ENCODE measurements at places on chromosomes 7 and 10.

- no peak for DNase-seq
Observed at GRCh38 chr7:32164341-32164996, 94.3 kb upstream of the PDE1C start.

DNA sequence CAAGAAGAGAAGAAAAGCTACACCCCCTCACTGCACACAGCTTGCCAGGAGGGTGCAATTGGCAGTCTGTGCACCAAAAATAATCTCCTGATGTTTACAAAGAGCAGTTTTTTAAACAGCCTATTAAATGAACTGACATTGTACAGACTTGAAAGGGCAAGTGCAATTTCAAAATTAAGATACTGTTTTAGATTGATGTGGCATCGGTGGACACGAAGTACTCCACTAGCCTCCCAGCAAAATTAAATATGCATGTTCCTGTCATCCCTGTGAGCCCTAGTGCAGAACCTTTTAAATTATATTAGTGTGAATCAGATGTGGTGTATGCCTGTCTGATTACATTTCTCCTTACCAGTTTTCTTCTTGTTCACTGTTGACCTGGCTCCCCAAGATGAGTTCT lies 87.9 kb downstream of the WIPF3 start:
- no peak for DNase-seq

GRCh38 chr10:47165711-47166404 lies 134.1 kb upstream of the GDF10 start:
- no peak for DNase-seq

DNA sequence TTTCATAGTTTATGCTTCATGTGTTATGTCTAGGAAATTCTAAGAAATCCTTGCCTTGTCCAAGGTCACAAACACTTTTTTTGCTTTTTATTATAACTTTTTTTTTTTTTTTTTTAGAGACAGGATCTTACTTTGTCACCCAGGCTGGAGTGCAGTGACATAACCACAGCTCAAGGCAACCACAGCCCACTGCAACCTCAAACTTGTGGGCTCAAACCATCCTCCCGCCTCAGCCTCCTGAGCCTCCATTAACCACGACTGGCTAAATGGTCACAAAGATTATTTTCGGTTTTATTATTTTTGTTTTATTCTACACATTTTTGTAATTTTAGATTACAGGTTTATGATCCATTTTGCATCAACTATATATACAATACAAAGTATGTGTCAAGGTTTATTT lies 7.1 kb upstream of the FAM204A start:
- no peak for DNase-seq

DNA sequence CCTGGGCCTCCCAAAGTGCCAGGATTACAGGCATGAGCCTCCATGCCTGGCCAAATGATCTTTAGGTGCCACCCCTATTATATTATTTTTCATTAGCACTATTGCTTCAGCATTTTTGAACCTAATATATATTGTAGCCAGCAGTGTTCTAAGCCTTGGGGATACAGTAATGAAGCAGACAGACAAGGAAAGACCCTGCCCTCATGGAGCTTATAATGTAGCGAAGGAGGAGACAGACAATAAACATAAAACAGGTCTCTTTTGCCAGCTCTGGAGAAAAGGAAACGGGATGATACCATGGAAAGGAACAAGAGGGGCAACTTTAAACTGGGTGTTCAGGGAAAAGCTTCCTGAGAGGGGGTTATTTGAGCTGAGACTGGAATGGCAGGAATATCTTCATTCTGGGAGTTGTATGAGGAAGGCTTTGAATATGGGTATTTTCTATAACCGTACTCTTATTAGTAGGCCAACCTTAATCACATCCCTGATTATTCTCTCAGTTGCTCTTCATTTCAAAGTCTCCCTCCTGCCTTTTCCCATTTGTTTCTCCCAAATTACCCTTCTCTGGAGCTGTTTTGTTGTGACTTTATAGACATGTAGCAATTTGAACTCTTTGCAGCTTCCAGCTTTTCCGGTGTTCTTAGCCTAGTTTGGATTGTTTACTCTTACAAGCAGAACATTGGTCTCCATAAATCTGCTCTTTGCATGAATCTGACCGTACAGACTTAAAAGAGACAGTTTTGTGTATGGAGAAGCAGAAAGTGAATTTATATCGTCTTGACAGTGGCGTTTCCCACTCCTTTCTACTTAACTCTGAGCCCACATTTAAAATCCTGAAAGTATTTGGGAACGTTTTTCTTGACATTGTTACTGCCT lies 19.0 kb downstream of the PRKAR2B start:
- DNase-seq: no peak

GRCh38 chr10:112115781-112116385 lies 67.7 kb downstream of the GPAM start:
- peak; percentile 9 for DNase-seq

DNA sequence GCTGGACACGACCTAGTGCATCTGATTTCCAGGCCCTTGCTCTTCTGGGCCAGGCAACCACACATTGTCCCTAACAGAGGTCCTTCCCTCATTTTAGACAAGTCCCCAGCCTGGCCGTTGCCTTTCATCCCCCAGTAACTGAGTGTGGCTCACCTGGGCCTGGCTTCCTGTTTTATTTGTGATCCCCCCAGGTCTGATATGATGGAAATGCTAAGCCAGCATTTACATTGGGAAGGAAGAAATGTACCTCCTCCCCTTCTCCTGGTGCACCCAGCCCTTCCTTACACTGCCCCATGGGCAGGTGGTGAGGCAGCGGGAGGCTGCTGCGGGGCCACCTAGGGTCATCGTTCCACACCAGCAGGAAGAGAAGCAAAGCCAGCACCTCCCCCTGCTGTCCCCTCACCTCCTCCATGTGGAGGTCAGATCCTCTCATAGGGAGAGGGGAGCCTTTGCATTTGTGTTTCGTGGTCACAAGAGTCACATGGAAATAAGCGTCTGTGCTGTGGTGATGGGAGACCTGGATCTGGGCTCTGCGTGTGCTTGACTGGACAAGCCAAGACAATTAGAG lies 108.8 kb downstream of the GLRX3 start:
- no peak for DNase-seq

- DNase-seq: no peak
Observed at GRCh38 chr7:131957338-131958020, 401.1 kb upstream of the PODXL start.

GRCh38 chr7:68752485-68753178 lies 845.6 kb upstream of the AUTS2 start:
- DNase-seq: no peak

GRCh38 chr7:54960517-54960916 lies 58.3 kb upstream of the EGFR start:
- no peak for DNase-seq

DNA sequence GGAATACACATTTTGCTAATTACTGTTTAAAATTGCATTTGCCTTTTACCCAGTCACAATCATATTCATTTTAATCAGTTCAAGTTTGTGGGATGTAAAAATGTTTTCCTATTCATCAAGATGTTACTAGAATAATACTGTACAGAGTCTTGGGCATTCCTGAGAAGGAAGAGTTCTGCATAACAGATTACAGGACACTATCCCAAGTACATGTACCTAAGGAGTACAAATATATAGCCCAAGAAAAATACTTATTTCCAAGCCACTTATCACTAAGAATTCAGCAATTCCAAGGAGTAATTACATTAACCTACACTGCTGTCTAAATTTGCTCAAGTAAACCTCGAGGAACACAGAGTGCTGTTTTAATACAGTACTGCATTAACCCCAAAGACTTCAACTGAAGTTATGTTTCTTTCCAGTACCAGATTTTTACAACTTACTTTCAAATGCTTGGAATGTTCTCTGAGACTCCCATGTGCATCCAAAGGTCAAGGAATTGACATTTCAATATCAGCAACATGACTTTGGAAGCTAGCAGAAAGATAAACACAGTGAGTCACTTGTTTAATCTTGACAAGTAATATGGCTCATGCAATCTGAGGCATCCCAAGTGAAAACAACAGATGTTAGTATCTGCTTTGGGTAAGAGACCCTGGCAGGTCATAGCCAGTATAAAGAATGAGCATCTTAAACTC lies 125.4 kb upstream of the BET1 start:
- no peak for DNase-seq

- DNase-seq: no peak
Observed at GRCh38 chr7:136853654-136854053, 14.8 kb upstream of the CHRM2 start.

DNA sequence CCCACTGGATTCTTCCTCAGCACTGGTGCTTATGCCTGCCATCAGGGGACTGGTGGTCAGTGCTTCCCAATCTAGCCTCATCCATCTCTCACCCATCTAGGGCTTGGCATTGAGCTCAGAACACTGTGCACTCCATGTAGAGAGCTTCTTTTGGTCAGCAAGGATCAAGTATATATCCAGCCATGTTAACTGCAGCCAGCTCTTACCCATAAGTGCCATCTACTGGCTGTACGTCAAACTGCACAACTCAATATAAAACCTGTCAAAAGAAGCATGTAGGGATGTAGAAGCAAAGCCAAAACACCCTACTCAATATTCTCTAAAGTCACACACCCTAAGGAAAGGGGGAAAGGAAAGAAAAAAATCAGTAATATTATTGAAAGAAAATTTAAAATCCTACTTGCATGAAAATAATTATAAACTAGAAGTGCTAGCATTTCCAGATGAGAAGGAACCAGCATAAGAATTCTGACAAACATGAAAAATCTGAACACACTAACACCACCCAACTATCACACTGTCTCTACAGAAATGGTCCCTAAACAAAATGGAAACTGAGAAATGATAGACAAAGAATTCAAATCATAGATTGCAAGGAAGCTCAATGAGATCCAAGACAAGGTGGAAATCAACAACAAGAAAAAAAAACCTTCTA lies 531.1 kb upstream of the STEAP1 start:
- peak; percentile 18 for DNase-seq

GRCh38 chr7:93378131-93378760 lies 146.1 kb downstream of the VPS50 start:
- DNase-seq: no peak

- no peak for DNase-seq
Observed at GRCh38 chr7:158365267-158365666, 222.4 kb downstream of the PTPRN2 start.

GRCh38 chr7:1160670-1161021 lies 650 bp upstream of the ZFAND2A start:
- peak; percentile 49 for DNase-seq

- no peak for DNase-seq
Observed at GRCh38 chr10:24446739-24447138, 237.8 kb downstream of the KIAA1217 start.

GRCh38 chr10:62619413-62619738 lies 185.1 kb upstream of the ADO start:
- DNase-seq: no peak

DNA sequence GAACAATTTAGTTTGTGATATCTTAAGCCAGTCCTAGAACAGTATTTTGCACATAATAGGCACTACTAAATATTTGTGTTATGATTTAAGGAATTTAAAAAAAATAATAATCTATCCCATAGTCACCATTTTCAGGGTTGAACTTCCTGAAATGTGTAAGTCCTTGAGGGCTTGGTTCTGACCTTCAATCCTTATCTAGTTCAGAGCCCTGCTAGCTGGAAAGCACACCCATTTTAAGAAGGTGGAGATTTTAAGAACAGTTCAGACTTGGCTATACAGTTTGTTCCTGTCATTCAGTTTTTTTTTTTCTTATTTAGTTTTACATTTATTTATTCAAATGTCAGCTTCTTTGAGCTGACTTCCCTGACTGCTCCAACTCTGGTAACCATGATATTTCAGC lies 183.4 kb upstream of the MAGI2 start:
- no peak for DNase-seq
